Activated naive CD4-positive, alpha-beta T cell (primary cell): ENCODE measurements at places on chromosomes 5 and 9.

DNA sequence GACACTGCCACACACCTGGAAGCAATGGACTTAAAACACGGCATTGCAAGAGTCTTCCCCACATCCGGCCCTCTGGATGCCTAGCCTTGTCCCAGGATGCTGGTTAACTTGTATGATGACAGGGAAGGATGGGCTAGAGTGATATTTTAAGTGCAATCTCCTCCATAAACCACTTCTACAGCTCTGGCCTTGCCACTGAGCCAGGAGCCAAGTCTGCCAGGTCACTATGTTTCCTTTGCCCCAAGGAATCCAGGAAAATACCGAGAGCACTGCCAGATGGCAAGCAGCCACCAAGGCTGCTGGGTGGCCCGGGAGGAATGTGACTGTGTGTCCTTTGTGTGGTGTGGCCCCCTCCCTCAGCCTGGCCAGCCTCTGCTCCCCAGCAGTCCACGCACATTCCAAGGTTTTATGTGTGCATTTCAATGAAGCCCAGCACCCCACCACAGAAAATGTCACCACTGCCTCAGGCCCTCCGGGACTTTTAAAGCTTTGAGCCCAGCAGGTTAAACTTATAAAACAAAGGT, 106.0 kb downstream of the FRMD3 start:
- DNase-seq: no peak

DNA sequence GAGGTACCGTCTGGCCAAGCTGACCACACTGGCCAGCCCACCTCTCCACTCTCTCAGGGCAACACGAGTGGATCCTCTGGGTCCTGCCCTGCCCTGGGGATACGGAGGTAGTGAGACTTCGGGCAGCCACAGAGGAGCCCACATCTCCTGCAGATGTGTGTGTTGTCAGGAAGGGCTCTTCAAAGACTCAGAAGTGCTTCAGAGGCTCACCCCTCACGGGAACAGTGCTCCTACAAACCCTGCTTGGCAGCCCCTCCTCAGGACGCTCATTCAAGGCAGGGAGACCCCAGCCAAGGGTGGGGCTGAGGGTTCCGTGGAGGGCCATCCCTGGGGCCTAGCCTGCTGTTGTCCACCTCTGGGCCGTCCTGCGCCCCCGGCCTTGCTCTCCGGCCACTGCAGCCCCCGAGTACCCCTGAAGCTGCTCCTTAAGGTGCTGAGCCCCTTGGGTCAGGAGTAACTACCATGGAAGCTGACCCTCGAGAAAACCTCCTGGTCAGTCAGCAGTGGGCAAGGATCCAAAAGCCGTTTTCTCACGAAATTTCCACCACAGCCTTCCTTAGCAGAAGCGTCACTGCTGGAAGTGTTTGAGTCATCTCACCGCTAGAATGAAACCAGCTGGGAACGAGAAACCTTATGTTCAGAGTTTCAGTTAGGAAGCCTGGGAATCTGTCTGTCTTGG, 23.2 kb upstream of the LRRC14B start:
- DNase-seq: no peak

DNA sequence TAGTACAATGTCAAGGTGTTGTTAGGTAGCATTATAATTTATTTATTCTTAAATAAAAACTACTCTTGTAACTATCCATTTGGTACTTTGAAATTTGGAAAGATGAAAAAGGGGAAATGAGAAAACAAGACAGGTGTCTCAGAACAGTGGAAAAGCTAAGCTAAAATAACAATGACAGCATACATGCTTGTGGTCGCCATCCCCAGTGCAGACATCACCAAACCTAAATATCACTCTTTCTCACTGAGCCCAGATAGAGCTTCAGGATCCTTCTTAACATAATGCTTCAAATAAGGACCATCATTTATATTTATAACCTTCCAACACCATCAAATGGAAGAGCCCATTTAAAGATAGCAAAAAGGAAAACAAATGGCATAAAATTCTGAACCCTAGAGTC, 434.4 kb upstream of the BRINP1 start:
- no peak for DNase-seq

- DNase-seq: no peak
Measured at GRCh38 chr9:94150890-94151650, 66.8 kb downstream of the PTPDC1 start.

GRCh38 chr5:172110921-172111851, 76.8 kb downstream of the STK10 start:
- peak; percentile 49 for DNase-seq
